ENCODE measurements at places on chromosomes 6 and 20. TPM values are rescaled to one million over a fixed set of nuclear protein-coding genes. Genes with fewer than 3 reads are reported as not detected.

HLA-DOA gene
- 2.9 TPM for total RNA-seq

ZC2HC1B gene
- not detected for total RNA-seq

PMEPA1 gene
- 8.1 TPM for total RNA-seq

C20orf144 gene
- not detected for total RNA-seq

KIF16B gene
- total RNA-seq: 13.4 TPM

SLC22A1 gene
- total RNA-seq: 0.89 TPM

CLDN20 gene
- total RNA-seq: not detected

FABP7 gene
- 21.0 TPM for total RNA-seq

PNLDC1 gene
- total RNA-seq: not detected

PARD6B gene
- 2.4 TPM for total RNA-seq

VSX1 gene
- total RNA-seq: not detected

SIGLEC1 gene
- 3.0 TPM for total RNA-seq

SFTA2 gene
- total RNA-seq: not detected

CAP2 gene
- total RNA-seq: 284 TPM

IPCEF1 gene
- 0.85 TPM for total RNA-seq

TAGAP gene
- total RNA-seq: not detected

PHF10 gene
- 52.2 TPM for total RNA-seq

RAMACL gene
- 0.70 TPM for total RNA-seq

RAET1L gene
- not detected for total RNA-seq

BCAS1 gene
- total RNA-seq: 0.32 TPM

DOK5 gene
- total RNA-seq: 1.2 TPM

MCCD1 gene
- total RNA-seq: not detected

HRH3 gene
- total RNA-seq: not detected

CDH4 gene
- total RNA-seq: 0.61 TPM

PRR18 gene
- total RNA-seq: not detected

GPR6 gene
- not detected for total RNA-seq

SLC32A1 gene
- total RNA-seq: not detected

DBNDD2 gene
- total RNA-seq: 99.5 TPM

BFSP1 gene
- total RNA-seq: not detected

CTAGE9 gene
- total RNA-seq: not detected

DAAM2 gene
- total RNA-seq: 37.4 TPM

C20orf202 gene
- total RNA-seq: not detected

EYS gene
- 0.20 TPM for total RNA-seq

CLPSL1 gene
- not detected for total RNA-seq

TINAG gene
- 0.78 TPM for total RNA-seq

RIPPLY2 gene
- not detected for total RNA-seq
